ENCODE measurements at places on chromosomes 2 and 18.
A peak's percentile ranks its signal among the peaks of the same experiment; 100 is the strongest.

- peaks cover 30% of the 10 kb centered on the region for H3K4me1 ChIP-seq
- H3K27ac ChIP-seq = no peak overlapping the region
- H3K4me3 ChIP-seq = peak overlapping the region; percentile 73
- H3K36me3 ChIP-seq = no peaks in the 10 kb centered on the region
- peak; percentile 61 for DNase-seq
These were observed 132.3 kb upstream of the DLX2 start for GRCh38 chr2:172234716-172235691.

DNA sequence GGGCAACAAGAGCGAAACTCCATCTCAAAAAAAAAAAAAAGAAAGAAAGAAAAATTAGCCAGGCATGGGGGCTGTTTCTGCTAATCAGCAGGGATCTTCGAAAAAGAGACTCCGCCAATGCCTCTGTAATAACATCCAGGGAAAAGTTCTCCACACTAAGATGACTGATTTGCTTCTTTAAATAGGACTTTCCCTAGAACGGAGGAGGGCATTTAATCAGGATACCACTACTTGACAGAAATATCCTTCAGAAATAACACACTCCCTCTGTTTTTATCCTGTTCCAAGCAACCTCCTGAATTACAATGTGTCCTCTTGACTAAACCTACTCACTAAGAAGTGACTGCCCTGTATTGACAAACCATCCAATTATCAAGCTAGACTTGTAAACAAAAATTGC, 21.7 kb downstream of the REV1 start:
- peaks cover 8% of the 10 kb centered on the region for H3K36me3 ChIP-seq
- H3K4me3 ChIP-seq = no peak overlapping the region
- DNase-seq = no peak

GRCh38 chr2:143001501-143001900, 124.0 kb downstream of the KYNU start:
- H3K27me3 ChIP-seq = peaks cover 4% of the 10 kb centered on the region
- H3K4me3 ChIP-seq = no peak overlapping the region
- no peaks in the 10 kb centered on the region for H3K4me1 ChIP-seq

DNA sequence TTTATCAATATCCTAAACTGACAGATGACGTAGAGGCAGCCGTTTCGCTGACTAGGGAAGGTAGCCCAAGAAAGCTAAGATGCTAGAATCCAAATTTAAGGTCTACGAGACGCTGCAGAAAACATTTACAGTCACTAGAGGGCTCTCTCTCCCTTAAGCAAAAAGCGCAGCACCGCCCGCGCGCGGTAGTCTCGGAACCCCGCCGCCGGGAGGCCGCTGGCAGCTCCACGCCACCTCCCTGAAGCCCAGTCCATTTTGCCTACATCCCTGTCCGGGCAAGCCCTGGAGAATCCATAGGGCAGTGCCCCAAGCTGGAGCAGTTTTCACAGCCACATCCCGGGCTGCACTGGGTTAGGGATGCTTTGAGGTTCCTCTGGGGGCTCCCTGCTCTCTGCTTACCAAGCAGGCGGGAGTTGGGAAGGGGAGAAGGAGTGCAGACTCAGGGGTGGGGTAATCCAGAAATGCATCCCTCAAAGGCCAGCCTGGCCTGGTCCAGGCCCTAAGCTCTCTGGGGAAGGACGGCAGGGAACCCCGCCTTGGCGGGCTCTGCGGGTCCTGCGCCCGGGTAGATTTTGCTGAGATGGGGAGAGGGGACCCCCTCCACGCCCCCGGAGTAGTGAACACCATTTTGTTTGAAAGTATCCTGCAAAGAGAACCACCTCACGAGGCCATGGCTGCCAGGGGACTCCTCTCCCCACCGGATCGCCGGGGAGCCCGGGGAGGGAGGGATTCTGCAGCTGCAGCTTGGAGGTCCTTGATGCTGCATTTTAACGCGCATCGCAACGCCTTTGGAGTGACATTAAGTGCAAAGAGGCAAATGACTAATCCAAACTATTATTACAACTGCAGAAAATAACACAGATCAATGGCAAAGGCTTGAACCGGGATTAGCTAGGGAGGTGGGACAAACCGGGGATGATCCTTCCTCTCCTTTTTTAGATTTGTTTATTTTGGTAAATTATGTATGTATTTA, 1.3 kb upstream of the DPYSL5 start:
- H3K36me3 ChIP-seq = no peaks in the 10 kb centered on the region
- H3K4me3 ChIP-seq = peak overlapping the region; percentile 46
- peaks cover 73% of the 10 kb centered on the region for H3K27me3 ChIP-seq
- DNase-seq = peak; percentile 67
- peaks cover 11% of the 10 kb centered on the region for H3K4me1 ChIP-seq
- no peak overlapping the region for H3K27ac ChIP-seq

- DNase-seq = no peak
- H3K27me3 ChIP-seq = peaks cover 47% of the 10 kb centered on the region
- H3K4me1 ChIP-seq = peaks cover 56% of the 10 kb centered on the region
- H3K4me3 ChIP-seq = no peak overlapping the region
These were observed 37.0 kb upstream of the FOSL2 start for GRCh38 chr2:28355521-28356094.

DNA sequence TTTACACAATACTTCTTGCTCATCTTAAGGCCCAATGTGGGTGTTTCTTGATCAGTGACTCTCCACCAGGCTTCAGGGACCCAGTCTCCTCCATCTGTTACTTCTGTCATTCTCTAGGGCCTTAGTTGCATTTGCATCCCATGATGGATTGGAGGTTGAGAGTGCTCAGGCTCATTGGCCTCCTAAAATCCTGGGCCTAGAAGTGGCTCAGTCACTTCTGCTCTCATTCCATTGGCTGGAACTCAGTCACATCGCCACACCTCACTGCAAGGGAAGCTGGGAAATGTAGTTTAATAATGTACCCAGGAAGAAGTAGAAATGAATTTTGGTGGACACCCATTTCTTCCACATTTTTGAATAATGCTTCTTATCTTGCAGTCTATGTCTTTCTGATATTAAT, 223.5 kb downstream of the HRH4 start:
- H3K4me3 ChIP-seq = no peak overlapping the region
- no peak for DNase-seq
- no peak overlapping the region for H3K27ac ChIP-seq
- peaks cover 4% of the 10 kb centered on the region for H3K27me3 ChIP-seq
- H3K36me3 ChIP-seq = no peaks in the 10 kb centered on the region

DNA sequence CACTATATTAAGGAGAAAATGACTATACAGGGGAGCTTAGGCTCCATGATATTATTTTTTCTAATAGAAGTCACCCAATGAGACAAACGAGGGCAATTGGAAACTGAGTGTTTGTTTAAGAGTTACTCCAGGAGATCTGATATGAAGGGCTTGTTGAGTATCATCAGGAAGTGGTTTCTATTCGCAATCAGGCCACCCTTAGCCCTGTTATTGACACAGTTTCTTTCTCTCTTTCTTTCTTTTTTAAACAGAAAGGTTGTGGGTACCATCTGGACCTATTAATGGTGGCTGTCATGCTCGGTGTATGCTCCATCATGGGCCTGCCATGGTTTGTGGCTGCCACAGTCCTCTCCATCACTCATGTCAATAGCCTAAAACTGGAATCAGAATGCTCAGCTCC, 117.3 kb downstream of the DPP4 start:
- H3K27ac ChIP-seq = peak overlapping the region; percentile 91
- H3K36me3 ChIP-seq = peaks cover 28% of the 10 kb centered on the region
- DNase-seq = no peak
- peak overlapping the region; percentile 34 for H3K4me3 ChIP-seq
- peaks cover 58% of the 10 kb centered on the region for H3K4me1 ChIP-seq

GRCh38 chr2:205629091-205629776, 53.1 kb upstream of the NRP2 start:
- H3K4me3 ChIP-seq = no peak overlapping the region
- H3K36me3 ChIP-seq = no peaks in the 10 kb centered on the region
- peaks cover under 1% of the 10 kb centered on the region for H3K27me3 ChIP-seq

- H3K27ac ChIP-seq = no peak overlapping the region
- peaks cover 8% of the 10 kb centered on the region for H3K27me3 ChIP-seq
- H3K4me3 ChIP-seq = no peak overlapping the region
- no peak for DNase-seq
These were observed 15.4 kb upstream of the ACYP2 start for GRCh38 chr2:54099829-54100585.

DNA sequence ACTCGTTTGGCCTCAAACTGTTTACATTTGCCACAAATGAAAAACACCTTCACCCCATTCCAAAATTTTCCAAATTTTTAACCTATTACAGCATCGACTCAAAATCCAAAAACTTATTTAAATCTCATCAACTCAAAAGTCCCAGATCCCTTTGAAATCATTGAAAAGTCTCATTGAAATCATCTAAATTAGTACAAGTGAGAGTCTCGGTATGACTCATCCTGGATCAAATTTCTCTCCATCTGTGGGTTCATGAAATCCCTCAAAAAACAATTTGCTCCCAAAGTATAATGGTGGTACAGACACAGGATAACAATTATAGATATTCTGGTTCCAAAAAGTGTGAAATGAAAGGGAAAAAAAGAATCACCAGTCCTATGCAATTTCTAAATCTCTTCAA, 65.1 kb downstream of the LRP1B start:
- H3K36me3 ChIP-seq = no peaks in the 10 kb centered on the region
- DNase-seq = no peak
- H3K4me3 ChIP-seq = no peak overlapping the region

DNA sequence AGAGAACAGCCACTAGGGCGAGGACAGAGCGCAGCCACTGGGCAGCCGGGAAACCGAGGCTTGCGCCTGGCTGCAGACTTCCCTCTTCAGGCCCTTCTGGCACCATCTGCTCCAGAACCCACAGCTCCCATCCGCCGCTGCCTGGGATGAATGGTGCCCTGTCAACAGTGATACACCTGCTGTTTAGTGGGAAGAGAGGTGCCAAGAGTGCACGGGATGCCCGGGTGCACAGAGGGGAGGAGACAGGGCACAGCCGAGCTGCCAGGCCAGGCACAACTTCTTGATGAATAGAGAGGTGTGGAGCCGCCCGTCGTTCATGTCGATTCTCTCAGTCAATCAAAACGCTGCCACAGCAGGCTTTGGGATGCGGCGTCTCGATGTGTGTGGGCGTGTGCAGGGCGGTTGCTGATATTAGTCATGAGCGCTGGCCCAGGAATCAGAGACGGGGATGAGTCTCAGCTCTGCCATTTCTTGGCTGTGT, 39.5 kb downstream of the RRM2 start:
- H3K27ac ChIP-seq = no peak overlapping the region
- H3K4me1 ChIP-seq = peaks cover 26% of the 10 kb centered on the region
- no peak for DNase-seq
- H3K36me3 ChIP-seq = peaks cover 47% of the 10 kb centered on the region
- no peak overlapping the region for H3K4me3 ChIP-seq
- no peaks in the 10 kb centered on the region for H3K27me3 ChIP-seq

DNA sequence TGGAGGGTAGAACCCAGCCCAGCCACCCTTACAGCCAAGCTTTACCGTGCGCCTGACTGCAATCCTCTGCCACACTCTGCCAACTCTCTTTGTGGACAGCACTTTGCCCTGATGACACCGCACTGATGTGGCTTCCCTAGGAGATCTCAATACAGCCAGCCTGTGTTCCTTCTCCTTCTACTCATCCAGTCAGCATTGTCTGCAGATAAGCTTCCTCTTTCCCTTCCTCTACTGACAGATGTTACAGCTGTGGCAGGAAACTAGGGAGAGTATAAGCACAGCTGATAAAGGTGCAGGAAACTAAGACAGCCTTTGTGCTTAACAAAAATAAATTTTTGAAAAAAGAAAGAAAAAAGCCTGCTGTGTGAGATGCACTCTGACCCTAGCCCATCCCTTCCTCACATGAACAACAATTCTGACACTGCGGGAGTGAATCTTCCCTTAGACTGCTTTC, 25.0 kb downstream of the CEP68 start:
- H3K36me3 ChIP-seq = peaks cover 52% of the 10 kb centered on the region
- DNase-seq = no peak
- H3K4me1 ChIP-seq = peaks cover 11% of the 10 kb centered on the region
- H3K4me3 ChIP-seq = no peak overlapping the region
- peak overlapping the region; percentile 69 for H3K27ac ChIP-seq

GRCh38 chr2:106018141-106018540, 176.0 kb downstream of the UXS1 start:
- peaks cover 4% of the 10 kb centered on the region for H3K27me3 ChIP-seq
- DNase-seq = no peak
- H3K27ac ChIP-seq = no peak overlapping the region
- no peak overlapping the region for H3K4me3 ChIP-seq

- no peak for DNase-seq
- no peak overlapping the region for H3K27ac ChIP-seq
- H3K27me3 ChIP-seq = peaks cover 8% of the 10 kb centered on the region
- H3K36me3 ChIP-seq = no peaks in the 10 kb centered on the region
These were observed 97.9 kb downstream of the ACKR3 start for GRCh38 chr2:236667526-236667925.

DNA sequence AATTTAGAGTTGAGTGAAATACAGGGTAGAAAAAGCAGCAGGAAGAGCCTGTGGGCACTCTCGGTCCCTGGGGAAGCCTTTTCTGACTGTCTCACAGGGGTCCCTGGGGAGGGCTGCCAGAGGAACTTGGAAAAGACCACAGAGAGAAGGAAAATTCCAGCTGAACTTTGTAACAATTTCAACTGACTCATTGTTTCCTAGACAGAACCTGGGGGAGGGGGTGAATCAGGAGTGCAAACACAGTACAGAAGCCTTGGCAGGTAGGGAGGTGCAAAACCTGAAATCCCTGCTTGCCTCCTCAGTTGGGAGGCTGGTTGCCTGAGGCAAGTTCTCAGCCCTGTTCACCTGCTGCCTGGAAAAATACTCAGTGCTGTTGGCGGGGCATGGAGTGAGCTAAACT, 106.8 kb downstream of the GRB14 start:
- H3K36me3 ChIP-seq = no peaks in the 10 kb centered on the region
- no peaks in the 10 kb centered on the region for H3K4me1 ChIP-seq
- no peak for DNase-seq
- H3K27me3 ChIP-seq = no peaks in the 10 kb centered on the region
- H3K27ac ChIP-seq = no peak overlapping the region

- no peak overlapping the region for H3K27ac ChIP-seq
- no peak overlapping the region for H3K4me3 ChIP-seq
- peaks cover 10% of the 10 kb centered on the region for H3K27me3 ChIP-seq
- DNase-seq = no peak
- no peaks in the 10 kb centered on the region for H3K36me3 ChIP-seq
These were observed 264.9 kb downstream of the MREG start for GRCh38 chr2:215748446-215748845.

- H3K36me3 ChIP-seq = no peaks in the 10 kb centered on the region
- no peaks in the 10 kb centered on the region for H3K4me1 ChIP-seq
- H3K27me3 ChIP-seq = no peaks in the 10 kb centered on the region
- no peak overlapping the region for H3K4me3 ChIP-seq
- no peak overlapping the region for H3K27ac ChIP-seq
These were observed 476.3 kb downstream of the TRIB2 start for GRCh38 chr2:13193075-13193474.

- no peak overlapping the region for H3K27ac ChIP-seq
- H3K36me3 ChIP-seq = no peaks in the 10 kb centered on the region
- H3K27me3 ChIP-seq = no peaks in the 10 kb centered on the region
- H3K4me1 ChIP-seq = no peaks in the 10 kb centered on the region
- no peak overlapping the region for H3K4me3 ChIP-seq
These were observed 40.2 kb downstream of the TMEM177 start for GRCh38 chr2:119719261-119719627.

DNA sequence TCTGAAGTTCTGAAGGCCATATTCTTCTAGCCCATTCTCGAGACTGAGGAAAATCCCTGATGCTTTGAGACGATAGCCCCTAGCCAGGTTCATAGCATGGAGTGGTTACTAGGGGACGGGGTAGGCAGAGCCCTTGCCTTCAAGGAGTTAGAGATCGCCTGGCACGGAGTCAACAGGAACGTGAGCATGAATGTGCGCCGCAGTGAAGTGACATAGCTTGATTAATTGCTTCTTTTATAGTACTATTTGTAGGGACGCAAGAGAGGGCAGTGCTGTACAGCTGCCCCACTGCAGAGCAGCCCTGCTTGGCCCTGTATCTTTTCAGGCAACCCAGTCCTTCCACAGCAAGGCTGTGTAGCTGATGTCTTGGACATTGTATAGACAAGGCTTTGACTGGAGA, 26.2 kb downstream of the HRH4 start:
- H3K27ac ChIP-seq = no peak overlapping the region
- peaks cover 3% of the 10 kb centered on the region for H3K4me1 ChIP-seq
- no peaks in the 10 kb centered on the region for H3K36me3 ChIP-seq
- H3K27me3 ChIP-seq = peaks cover 32% of the 10 kb centered on the region
- no peak for DNase-seq
